Tongue (tissue), 3 donors: ENCODE measurements at places on chromosomes 12 and 14. TPM values are rescaled to one million over a fixed set of nuclear protein-coding genes. Genes with fewer than 3 reads are reported as not detected.

DNA sequence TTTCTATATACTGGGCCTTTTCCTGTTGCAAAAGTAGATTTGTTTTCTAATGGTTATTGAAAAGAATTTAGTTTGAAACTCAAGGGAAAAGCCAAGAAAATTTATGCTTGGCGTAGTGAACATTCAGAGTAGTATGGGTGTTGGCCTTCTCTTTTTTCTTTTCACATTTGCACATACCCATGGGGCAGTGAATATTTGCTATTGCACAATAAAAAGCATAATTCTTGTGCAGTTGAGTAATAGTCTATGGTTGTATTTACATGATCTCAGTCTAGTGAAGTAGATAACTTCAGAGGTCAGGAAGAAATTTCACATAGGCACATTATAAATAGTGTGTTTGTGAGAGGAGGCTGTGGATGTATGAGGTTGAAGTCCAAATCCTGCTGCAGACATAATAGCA lies 158.1 kb downstream of the FLRT2 start:
- no peak for DNase-seq

GRCh38 chr14:72925815-72926291 lies 411 bp upstream of the DCAF4 start:
- DNase-seq: no peak

DNA sequence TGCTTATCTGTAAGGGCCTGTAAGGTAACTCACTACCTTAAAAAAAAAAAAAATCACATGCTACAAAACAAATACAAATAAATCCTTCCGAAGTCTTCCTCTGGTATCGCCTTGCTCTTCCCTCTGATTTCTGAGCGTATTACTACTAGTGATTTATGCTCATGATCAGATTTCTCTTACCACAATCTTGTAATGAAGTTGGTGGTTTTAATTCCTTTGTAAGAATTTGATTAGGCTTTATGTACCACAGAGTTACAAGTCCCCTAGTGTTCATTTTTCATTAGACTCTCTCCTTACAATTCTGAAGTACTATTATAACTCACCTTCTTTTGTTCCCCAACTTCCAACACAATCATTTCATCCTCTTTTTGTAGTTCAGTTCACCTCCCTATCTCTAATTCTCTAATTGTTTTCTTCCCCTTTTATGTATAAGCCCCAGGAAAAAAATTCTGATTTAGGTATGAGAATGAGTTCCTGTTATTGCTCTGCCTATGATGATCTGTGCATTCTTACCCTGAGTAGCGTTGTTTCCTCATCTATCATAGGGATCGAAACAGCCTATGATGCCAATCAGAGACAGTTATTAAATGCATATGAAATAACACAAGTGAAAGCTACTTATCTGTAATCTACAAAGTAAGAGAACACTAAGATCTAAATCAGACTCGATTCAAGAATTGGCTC lies 81.5 kb downstream of the EPS8 start:
- no peak for DNase-seq

ORAI1 gene
- total RNA-seq: 20.4 TPM

- DNase-seq: no peak
These were observed 56.4 kb downstream of the PITPNM2 start for GRCh38 chr12:123094349-123095077.

DNA sequence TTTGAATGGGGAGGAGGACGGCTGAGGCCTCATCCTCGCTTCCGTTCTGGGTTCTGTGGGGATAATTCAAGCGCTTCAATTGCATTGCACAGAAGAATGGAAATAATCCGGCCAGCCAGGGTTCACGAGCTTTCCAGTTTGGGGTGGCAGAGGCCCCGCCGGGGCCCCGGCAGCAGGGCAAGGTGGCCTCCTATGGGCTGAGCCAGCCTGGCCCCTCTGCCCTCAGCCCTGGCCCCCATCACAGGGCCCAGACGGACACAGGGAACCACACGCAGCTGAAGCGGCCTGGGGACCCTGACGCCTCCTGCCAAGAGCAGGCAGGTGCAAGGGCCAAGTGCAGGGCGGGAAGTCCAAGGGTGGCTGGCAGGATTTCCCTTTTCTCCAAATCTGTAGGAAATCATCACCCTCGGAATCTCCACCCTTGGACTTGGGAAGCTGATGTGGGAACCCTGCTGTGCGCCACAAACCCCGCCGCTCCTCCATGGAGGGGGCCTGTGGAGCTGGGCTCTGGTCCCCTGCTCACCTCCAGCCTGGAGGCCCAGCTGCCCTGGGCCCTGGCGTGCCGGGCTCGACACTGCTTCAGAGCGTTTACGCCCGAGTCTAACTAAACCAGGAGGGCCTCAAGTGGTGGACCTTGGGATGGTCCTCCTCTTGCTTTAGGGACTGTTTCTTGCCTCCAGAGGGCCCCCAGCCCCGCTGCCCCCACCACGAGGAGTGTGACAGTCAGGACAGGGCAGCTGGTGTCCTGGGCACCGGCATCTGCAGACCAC lies 78.4 kb downstream of the MOK start:
- DNase-seq: peak; percentile 31
